ENCODE measurements at places on chromosomes 13 and 19.

- DNase-seq: no peak
Observed at GRCh38 chr19:58570770-58571574, 2.2 kb downstream of the MZF1 start.

- no peak for DNase-seq
Observed at GRCh38 chr13:43057653-43058317, 34.4 kb downstream of the DNAJC15 start.

GRCh38 chr19:32012886-32013631 is 332.4 kb upstream of the ZNF507 start:
- DNase-seq: no peak

DNA sequence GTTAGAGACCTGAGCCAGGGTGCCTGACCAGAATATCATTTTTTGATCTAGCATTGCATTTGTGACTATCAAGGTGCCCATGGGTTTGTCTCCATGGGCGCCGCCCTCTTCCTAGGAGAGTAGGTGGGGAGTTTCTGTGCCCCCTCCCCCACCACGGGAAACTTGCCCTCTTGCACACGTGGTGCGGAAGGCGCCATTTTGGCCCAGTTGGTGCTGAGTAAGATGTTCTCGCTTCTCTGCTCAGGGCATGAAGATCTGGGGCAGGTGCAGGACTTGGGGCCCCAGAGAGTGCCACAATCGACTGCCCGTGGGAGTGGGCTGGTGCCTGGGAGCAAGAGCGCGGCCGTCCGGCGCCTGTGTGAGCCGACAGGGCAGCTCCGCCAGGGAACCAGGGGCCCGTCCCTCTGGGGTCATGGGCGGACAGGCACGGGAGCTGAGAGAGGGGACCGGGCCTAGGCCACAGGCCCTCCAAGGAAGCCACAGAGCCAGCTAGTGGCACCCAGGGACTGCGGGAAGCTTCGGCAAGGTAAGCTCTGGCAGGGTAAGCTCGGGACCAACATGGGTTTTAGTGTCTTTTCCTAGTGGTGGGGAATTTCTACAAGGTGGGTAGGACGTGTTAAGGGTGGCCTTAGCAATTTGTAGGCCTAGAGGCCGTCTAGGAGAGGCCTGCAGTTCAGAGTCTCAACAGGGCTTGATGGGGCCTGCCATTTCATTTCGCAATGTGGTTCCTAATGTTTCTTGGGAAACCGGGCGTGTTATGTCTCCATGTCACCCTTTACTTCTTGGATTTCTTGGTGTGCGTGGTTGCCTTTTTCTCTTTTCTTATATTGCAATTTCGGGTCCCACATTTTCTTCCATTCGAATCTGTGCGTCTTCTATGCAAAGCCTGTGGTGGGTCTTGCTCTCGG is 14.5 kb downstream of the SACS start:
- no peak for DNase-seq
